ENCODE measurements at places on chromosomes 2 and 18. TPM values are rescaled to one million over a fixed set of nuclear protein-coding genes. Genes with fewer than 3 reads are reported as not detected.

GRCh38 chr2:177244244-177244771, 20.2 kb downstream of the NFE2L2 start:
- no peak overlapping the region for H3K27ac ChIP-seq
- H3K4me1 ChIP-seq, result peaks cover 64% of the 10 kb centered on the region
- no peaks in the 10 kb centered on the region for H3K27me3 ChIP-seq
- no peak for DNase-seq
- H3K4me3 ChIP-seq, result no peak overlapping the region

DNA sequence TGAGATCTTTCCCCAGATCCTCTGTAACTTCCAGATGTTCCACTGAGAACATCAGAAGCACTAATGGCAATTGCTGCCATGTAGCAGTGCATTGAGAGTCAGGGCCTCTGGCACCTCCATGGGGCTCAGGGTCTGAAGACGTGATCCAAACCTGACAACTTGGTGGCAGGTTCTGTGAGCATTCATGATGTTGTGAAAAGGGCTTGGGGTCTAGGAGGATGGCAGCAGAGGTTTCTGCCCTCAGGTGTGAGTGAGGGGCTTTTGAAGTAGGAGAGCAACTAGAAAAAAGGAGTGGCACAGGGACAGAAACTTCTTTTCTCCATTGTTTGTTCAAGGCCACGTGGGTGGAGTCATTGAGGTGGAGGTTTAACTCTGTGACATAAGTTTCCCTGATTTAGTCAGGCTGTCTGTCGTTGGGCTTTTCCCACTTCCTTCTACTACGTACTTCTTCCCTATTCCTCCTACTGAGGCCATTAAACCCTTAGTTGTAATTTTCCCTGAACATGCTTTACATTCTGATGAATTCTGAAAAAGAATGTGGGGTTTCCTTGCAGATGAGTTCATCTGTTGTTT, 13.1 kb downstream of the CFLAR start:
- H3K4me1 ChIP-seq, result peaks cover 83% of the 10 kb centered on the region
- H3K27ac ChIP-seq, result peak overlapping the region; percentile 96
- peak overlapping the region; percentile 77 for H3K4me3 ChIP-seq
- H3K36me3 ChIP-seq, result peaks cover 60% of the 10 kb centered on the region

GRCh38 chr2:97995026-97995733, 568 bp downstream of the TMEM131 start:
- peaks cover 1% of the 10 kb centered on the region for H3K36me3 ChIP-seq
- peak; percentile 72 for DNase-seq
- peak overlapping the region; percentile 94 for H3K27ac ChIP-seq

GRCh38 chr2:97751752-97752151, 38.4 kb downstream of the ZAP70 start:
- no peak overlapping the region for H3K4me3 ChIP-seq
- H3K27ac ChIP-seq, result no peak overlapping the region
- H3K36me3 ChIP-seq, result peaks cover 7% of the 10 kb centered on the region

GRCh38 chr2:239824046-239824694, 201.0 kb downstream of the NDUFA10 start:
- no peak overlapping the region for H3K27ac ChIP-seq
- no peaks in the 10 kb centered on the region for H3K4me1 ChIP-seq
- peaks cover 4% of the 10 kb centered on the region for H3K27me3 ChIP-seq
- peak; percentile 36 for DNase-seq
- no peaks in the 10 kb centered on the region for H3K36me3 ChIP-seq

- H3K27me3 ChIP-seq, result no peaks in the 10 kb centered on the region
- no peak for DNase-seq
- no peak overlapping the region for H3K27ac ChIP-seq
Measured at GRCh38 chr2:13193075-13193474, 476.3 kb downstream of the TRIB2 start.

DNA sequence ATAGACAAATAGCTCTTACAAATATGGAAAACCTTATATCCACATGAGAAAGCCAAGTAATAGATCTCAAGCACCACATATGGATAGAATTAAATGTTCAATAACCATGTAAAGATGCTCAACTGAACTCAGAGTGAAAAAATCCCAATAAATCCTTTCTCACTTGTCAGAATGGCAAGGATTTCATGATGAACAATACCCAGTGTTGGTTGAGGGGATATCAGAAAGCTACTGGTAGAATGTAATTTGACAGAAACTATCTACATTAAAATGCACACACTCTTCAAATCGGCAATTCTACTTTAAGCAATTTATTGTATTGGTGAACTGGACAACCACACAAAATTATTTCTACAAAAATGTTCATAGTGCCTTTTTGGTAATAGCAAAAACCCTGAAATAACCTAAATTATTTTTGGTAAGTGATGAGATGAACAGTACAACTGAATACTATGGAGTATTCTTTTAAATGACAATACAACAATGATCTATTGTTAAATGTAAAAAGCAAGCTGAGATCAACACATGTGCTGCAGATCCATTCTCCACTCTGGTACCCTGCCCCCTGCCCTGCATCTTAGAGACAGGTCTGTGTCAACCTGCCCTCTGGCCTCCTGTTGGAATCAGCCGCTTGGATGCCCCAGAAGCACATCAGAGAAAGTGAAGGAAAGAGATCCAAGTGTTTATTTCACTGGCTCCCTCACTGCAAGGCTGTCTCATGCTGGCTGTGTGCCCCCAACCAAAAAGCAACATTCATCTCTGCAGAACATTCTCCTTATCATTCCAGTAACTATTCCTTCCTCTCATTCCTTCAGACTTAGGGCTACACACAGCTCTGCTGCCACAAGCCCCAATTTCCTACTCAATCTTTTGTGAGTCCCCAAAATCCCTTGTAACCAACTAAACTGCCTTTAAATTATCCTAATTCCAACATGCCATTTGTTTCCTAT, 442.5 kb downstream of the LRATD1 start:
- no peak overlapping the region for H3K4me3 ChIP-seq
- peaks cover 21% of the 10 kb centered on the region for H3K27me3 ChIP-seq
- H3K27ac ChIP-seq, result no peak overlapping the region
- no peaks in the 10 kb centered on the region for H3K4me1 ChIP-seq
- DNase-seq, result no peak

- DNase-seq, result no peak
- peak overlapping the region; percentile 90 for H3K27ac ChIP-seq
- no peaks in the 10 kb centered on the region for H3K27me3 ChIP-seq
Measured at GRCh38 chr2:7692657-7693161, 775.5 kb downstream of the RNF144A start.

DNA sequence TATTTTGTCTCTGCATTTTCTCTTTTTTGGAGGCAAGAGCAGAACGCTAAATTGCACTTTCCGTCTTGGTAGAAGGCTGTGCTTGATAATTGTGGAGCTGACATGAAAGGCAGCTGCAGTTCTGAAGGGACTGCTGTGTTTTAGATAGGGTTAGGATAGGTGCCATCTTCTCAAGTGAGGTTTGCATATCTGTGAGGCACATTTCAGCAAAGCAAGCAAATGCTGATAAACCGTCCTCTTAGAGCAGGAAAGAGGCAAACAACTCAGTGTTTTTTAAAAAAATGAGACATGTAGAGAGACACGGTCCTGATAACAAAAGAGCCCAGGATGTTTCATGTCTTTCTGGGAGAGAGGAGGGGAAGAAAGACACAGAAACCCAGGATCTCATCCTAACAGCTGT, 217.7 kb downstream of the SOCS6 start:
- H3K27ac ChIP-seq, result no peak overlapping the region
- H3K4me1 ChIP-seq, result no peaks in the 10 kb centered on the region
- peaks cover 2% of the 10 kb centered on the region for H3K27me3 ChIP-seq
- DNase-seq, result no peak

- DNase-seq, result no peak
- no peak overlapping the region for H3K27ac ChIP-seq
- peaks cover 9% of the 10 kb centered on the region for H3K36me3 ChIP-seq
- H3K4me3 ChIP-seq, result no peak overlapping the region
Measured at GRCh38 chr2:7625392-7626138, 708.4 kb downstream of the RNF144A start.

DNA sequence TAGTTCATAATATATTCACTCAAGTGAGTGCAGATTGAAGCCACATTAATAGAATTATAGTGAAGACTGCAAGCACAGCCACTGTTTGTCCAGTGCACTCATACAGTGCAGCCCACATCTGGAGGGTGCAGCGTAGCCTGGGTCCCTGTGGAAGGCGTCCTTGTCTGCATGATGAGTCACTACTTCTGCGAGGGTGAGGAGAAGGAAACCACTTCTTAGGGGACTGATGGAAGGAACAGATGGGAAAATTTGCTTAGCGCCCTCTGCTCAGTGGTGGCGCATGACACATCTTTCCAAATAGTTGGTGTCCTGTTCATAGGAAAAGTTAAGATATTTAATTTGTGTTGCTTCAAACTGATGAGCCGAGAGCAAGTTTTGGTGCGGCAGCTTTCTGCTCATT, 330.4 kb upstream of the SMIM21 start:
- H3K4me1 ChIP-seq, result no peaks in the 10 kb centered on the region
- no peaks in the 10 kb centered on the region for H3K27me3 ChIP-seq
- H3K36me3 ChIP-seq, result no peaks in the 10 kb centered on the region
- no peak for DNase-seq

DNA sequence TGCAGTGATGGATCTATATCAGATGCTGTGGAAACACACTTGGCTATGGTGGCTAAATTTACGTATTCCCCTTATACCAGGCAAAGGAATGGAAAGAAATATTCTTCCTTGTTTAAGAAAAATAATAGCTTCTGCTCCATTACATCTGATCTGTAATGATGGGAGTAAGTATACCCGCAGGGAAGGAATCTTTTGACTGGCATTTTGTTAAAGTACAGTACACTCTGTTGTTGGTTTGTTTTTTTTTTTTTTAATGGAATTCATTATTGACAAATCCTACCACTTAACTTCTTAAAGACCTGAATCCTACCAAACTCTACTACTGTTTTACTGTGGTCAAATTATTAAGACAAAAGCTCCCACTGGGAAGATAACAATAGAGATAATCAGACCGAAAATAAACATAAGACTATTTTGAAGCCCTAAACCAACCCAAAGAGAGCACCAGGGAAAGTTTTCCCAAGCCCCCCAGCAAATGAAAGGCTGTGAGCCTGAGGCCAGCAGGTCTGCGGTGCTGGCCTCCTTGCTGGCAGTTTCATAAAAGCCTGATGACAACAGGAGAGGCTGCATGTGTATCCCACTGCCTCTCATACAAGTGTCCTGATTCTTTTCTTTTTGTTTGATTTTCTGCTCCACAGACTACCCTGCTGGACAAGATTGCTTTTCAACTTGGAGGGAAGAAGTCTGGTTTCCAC, 101.0 kb downstream of the SLC25A12 start:
- peaks cover 3% of the 10 kb centered on the region for H3K4me1 ChIP-seq
- no peak overlapping the region for H3K4me3 ChIP-seq
- DNase-seq, result no peak
- peaks cover 11% of the 10 kb centered on the region for H3K36me3 ChIP-seq
- H3K27ac ChIP-seq, result peak overlapping the region; percentile 17

DNA sequence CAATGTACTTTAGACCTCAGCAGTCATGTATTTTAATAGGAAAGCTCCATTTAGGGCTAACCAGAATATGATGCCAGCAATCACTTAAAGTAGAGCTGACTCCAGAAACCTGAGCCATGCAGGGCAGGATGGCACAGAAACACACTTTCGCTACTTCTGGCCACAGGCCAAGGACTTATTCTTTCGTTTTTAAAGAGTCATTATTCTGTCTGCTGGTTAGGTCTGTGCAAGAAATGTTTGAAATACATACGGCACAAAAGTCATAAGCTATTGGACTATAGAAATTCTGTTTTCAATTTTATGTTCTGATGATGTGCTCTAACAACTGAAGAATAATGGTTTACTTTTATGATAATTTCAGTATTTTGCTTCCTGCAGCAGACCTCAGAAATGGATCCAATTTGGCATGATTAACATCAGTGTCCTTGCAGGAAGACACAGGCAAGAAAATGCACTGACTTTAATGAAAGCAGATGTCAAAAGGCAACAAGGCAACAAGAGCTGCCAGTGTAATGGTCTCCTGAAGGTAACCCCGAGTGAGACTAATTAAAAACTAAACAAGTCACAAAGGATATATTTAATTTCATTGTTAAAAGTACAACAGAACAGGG, 114.4 kb upstream of the CHRNA1 start:
- no peak for DNase-seq
- H3K36me3 ChIP-seq, result no peaks in the 10 kb centered on the region
- H3K4me3 ChIP-seq, result no peak overlapping the region
- no peaks in the 10 kb centered on the region for H3K4me1 ChIP-seq

DNA sequence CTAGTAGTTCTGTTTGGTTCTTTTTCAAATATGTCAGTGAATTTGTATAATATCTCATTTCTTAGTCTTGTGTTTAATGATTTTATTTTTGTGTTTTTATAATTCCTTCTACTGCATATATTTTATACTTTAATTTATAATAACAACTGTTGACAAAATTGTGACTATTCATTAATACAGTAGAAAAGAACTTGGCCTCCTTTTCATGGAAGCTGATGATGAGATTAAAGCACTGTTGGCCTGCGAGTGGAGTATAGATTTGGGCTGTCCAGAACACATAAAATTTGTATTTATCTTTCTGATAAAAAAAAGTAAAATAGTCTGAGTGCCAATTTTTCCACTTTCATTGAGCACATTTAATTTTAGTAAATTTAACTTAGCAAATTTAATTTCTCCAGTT, 12.1 kb downstream of the CFLAR start:
- no peak for DNase-seq
- no peaks in the 10 kb centered on the region for H3K27me3 ChIP-seq
- H3K36me3 ChIP-seq, result peaks cover 62% of the 10 kb centered on the region
- no peak overlapping the region for H3K4me3 ChIP-seq

TRIB2 gene
- 14.3 TPM for total RNA-seq

PID1 gene
- total RNA-seq, result not detected

LRRTM1 gene
- not detected for total RNA-seq

PSMG2 gene
- total RNA-seq, result 106 TPM

ZNF385B gene
- total RNA-seq, result not detected

SLC4A5 gene
- total RNA-seq, result 2.6 TPM
